ENCODE measurements at places on chromosomes 7 and 10.

DNA sequence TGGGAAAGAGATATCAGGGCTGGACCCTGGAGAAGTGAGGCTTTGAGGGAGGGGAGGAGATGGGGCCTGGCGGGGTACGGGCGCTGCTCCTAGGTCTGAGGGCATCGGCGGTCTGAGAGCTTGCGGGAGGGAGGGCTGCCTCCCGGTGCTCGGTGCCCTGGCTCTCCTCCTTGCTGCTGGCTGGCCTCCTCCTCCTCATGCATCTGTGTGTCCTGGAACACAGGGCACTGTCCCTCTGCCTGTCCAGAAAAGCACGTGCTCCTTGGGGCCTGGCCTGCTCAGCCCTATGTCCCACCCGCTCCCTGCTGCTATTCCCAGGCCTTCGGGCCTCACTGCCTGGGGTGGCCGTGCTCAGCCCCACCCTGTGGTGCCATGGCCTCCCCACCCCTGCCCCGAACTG is 166.9 kb downstream of the RNF216 start:
- DNase-seq = no peak

DNA sequence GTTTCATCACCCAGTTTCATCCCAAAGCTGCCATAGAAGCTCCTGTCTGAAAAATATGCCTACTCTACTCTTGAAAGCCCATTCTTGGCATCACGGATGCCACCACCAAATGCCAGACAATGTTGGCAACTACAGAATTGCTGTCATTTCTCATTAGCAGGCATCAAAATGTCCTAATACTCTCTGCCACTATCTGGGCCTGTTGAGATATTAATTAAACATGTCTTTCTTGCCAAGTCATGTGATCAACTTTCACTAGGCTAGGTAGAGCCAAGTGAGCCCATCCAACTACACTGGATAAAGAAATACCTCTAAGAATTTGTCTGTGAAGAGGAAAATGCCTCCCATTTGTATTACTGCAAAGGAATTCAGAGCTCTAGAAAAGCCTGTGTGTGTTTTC is 1093.3 kb upstream of the C7orf33 start:
- DNase-seq = no peak

DNA sequence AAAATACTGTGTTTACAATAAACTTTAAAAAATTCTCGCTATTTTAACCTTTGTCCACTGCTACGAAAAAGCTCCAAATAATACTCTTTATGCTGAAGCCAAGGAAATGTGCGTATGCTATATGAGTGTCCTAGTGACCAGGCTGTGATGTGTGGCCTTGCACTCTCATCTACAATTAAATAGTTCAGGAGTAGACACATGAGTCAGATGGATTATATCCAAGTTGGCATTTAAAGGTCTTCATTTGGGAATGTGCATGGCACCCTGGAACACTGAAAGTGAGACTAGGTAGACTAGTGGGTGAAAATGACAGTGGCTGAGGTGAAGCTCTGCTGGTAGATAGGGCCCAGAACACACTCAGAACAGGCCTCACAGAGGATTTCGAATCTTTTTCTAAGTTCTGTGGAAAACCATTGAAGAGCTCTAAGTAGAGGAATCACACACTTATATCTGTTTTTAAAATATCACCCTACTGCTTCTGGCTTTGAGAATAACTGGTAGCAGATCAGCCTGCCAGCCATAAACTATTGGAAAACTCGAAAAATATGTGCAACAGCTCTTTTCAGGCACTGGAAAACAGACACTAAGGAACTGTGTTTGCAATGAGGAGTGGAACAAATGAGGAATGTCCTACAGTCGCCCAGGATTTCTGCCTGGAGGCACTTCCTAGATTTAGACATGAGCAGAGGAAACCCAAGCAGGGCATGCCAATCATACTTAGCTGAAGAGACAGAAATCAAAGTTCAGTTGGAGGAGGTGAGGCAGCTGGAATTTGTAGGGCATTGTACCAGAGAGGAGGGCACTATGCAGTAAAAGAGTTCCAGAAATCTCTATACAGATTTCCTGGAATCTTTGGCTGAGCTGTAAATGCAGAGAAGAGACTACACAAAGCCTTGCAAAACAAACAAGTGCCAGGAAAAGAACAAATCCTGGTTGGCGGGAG is 603.8 kb upstream of the LRRTM3 start:
- no peak for DNase-seq

DNA sequence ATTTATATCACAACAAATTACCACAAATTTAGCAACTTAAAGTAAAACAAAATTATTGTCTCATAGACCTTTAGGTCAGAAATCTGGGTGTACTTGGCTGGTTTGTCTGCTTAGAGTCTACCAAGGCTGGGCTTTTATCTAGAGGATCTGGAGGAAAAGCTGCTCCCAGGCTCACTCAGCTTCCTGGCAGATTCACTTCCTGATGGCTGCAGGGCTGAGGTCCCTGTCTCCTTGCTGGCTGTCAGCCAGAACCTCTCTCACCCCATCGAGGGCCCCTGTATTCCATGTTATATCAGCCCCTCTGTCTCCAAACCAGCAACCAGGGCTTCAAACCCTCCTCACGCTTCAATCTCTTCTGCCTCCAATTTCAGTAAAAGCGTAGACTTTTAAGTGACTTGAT is 734.9 kb downstream of the NRG3 start:
- no peak for DNase-seq

GRCh38 chr10:33139181-33139646 is 181.2 kb upstream of the ITGB1 start:
- DNase-seq = no peak

DNA sequence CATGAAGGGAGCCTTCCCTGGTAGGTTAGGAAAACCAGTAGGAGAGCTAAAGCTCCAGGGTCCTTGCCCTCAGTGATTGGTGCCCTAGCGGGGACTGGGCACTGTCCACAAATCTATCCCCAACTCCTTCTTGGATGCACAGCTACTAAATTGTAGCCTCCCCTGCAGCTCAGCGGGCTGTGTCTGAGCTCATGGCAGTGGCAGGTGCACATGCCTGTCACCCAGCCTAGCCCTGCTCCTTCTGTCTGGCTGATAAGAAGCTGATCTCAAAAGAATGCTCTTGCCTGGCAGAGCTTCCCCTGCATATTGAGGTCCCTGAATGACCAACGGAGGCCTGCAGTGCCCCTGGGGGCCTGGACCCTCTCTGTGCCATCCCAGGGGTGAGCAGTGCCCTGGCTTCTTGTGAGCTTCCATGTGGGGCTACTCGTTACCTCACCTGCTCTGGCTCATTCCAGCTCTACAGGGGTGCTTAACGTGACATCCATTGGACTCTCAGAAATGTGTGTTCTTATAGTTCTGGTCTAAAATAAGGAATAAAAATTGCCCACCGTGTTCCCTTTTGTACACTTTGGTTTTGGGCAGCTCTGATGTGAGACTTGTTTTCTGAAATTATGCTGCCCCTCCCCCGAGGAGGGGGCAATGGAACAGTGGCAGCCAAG is 59.8 kb upstream of the ANTXRL start:
- no peak for DNase-seq

DNA sequence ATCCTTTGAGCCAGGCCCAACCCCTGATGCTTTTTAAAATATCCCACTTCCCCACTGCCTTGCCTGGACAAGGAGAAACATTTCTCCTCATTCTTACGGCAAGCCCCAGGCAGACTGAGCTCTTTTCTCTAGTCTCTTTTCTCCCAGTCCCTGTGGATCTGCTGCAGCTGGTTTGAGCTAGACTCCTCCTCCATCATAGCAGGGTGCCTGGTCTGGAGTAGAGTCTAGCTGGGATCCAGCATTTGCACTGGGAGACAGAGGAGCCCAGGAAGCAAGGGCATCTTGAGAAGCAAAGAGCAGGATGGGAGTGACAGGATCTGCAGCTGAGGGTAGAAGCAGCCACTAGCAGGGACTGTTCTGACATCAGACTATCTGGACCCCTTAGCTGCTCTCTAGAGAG is 562.3 kb upstream of the COBL start:
- no peak for DNase-seq

DNA sequence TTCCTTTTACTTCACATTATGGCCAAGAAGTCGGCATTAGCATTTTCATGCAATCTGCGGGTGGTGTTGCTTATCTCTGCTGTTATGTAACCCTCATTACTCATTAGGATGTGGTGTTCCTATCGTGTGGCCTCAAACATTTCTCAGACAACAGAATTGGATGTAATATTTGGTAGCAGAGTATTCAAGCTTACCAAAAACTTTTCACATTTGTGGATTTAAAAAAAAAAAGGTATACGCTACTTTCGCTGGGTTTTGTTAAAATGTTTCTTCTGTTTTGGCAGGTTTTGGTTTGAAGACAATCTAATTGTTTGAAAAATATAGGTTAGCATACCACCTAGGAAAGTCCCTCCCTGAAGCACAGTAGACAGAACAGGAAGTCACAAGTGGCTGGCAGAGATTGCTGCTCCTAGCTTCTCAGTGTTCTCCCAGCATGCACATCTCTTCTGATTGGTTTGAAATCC is 128.8 kb downstream of the GATA3 start:
- DNase-seq = no peak

- no peak for DNase-seq
Measured at GRCh38 chr7:127486654-127487053, 94.1 kb upstream of the ZNF800 start.

DNA sequence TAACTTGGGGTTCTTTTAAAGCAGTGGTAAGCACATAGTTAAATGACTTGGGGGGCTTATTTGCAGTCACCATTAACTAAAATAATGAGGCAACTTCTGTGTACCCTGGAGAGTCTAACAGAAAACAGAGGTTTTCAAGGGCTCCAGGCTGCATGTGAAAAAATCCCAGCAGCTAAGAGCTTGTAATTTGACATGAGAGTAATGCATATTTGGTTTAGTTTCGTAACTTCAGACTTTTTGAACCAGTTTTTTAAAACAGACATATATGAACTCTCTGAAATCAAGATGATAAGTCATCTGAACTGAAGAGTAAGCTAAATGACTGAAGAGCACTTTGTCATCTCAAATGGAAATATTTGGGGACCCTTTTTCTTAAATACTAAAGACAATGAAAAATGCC is 40.2 kb upstream of the IFRD1 start:
- DNase-seq = no peak

DNA sequence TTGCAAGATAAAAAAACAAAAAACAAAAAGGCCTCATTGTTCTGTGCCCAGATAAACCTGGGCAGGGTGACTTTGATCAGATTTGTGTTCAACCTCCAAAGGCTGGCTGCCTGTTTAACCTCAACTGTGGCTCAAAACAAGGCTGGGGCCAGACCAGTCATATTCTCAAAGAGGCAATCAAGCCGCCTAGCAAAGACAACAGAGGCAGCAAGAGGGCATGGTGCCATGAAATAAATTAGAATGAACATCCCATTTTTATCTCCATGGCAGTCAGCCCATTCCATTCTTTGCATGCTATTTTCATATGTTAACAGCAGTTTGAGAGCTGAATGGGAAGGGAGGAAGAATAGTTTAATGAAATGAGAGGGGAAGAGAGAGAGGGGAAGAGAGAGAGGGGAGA is 1150.3 kb downstream of the TYW1 start:
- DNase-seq = no peak

DNA sequence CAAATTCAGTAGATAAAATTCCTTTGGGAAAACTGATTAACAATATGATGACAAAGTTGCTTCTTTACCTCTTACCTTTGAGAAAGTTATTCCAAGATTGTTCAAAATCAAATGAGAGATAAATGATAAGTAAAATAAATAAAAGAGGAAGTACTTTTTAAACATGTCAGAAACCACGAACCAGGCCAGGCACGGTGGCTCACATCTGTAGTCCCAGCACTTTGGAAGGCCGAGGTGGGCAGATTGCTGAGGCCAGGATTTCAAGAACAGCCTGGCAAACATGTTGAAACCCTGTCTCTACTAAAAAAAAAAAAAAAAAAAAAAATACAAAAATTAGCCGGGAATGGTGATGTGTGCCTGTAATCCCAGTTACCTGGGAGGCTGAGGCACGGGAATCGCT is 296.6 kb downstream of the HGF start:
- no peak for DNase-seq

DNA sequence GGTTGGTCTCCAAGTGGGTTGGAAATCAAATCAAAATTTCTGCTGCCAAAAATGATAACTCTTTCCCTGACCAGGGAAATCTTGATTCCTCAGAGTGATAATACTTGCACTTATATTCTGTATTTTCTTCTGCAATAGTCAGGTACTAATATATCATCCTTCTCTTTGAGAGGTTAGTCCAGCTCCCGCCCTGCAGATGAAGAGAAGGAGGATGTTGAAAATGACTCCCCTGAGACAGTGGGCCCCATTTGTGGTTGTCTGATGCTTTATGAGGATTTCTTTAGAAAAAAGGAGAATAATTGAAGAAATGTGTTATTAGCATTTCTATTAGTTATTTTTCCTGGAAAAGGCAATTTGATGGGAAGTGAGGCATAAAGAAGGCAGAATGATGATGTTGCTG is 213.0 kb downstream of the SEC23IP start:
- no peak for DNase-seq

- DNase-seq = no peak
Measured at GRCh38 chr7:134355927-134356326, 39.2 kb upstream of the SLC35B4 start.

GRCh38 chr10:128741680-128742079 is 615.5 kb upstream of the MKI67 start:
- no peak for DNase-seq

DNA sequence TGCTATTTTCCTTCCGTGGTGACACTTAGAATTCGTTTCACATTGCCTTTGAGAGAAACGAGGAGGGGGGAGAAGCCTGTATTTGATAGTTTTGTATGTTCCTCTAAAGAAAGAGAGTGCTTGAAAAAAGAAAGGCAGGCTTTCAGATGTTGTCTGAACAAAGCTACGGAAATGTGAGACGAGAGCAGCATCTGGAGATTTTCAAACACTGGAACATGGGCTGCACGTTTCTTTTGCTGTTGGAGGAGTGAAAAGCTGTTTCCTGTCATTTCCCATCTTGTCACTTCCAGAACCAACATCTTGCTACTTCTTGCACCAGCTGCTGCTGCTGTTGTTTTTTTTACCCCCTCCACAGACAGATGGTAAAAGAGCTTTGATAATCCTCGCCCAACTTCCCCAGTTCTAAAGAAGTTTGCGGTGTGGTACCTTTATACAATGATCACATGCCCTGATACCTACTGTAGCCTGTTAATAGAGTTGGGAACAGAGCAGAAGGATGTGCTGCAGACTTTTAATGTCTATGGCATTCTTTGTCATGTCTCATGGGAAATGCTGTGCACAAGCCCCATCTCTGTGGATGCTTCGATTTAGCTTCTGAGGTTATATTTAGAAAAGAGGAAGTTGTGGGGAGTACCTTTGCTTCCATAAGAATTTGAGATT is 408.1 kb downstream of the AUTS2 start:
- DNase-seq = no peak

DNA sequence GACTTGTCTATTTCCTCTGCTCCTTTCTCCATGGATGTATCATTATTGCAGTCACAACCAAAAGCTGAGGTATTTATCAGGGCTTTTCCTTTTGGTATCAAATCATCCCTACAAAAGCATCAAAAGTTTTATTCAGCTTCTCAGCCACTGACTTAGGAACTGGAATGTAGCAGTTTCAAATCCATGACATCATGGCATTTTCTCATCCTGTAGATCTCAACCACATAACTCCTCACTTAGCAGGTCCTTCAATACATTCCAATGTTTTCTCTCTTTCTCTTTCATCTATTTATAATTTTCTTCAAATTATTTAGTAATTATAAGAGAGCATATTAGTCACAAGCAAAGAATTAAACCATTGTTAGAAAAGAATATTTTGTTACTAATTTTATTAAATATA is 537.4 kb upstream of the SORCS1 start:
- no peak for DNase-seq

- no peak for DNase-seq
Measured at GRCh38 chr10:35449944-35450343, 113.6 kb downstream of the CCNY start.

- no peak for DNase-seq
Measured at GRCh38 chr7:81745637-81746036, 24.2 kb downstream of the HGF start.

- no peak for DNase-seq
Measured at GRCh38 chr10:11207560-11207844, 189.8 kb downstream of the CELF2 start.
